Choroid plexus epithelial cell (primary cell): ENCODE measurements at places on chromosomes 1 and 21.

DNA sequence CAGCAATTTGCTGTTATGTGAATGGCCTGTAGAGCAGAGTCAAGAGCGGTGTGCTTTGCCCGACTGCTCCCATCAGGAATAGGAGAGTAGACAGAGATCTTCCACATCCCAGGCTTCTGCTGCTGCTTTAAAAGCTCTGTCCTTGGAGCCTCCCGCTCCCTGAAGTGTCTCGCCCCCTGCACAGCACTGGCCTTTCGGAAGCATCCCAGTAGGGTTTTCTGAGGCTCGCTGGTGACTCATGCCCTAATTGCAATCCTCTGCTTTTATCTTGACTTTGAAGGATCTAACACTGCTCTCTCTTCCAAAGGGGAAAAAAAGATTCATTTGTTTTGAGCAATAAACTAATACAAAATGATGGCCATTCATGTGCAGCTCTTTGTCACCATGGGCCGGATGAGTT is 13.3 kb upstream of the CD101 start:
- DNase-seq = peak; percentile 41

- DNase-seq = no peak
Observed at GRCh38 chr1:156195853-156196252, 1.9 kb downstream of the SLC25A44 start.

DNA sequence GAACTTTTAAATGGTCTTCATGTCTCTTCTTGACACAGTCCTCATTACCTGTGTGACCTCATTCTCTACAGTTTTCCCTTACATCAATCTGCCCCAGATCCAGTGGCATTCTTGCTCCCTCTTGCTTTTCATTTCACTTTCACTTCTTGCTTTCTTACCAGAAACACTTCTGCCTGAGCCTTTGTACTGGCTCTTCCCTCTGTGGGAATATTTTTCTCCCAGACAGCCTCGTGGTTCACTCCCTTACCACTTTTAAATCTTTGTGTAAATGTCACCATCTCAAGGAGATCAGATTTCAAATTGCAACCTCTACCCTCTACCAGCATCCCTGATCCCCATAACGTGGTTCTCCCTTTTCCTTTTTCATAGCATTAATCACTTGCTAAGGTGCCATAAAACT is 73.2 kb downstream of the DISC1 start:
- peak; percentile 61 for DNase-seq

GRCh38 chr1:67446893-67447292 is 16.7 kb upstream of the SERBP1 start:
- no peak for DNase-seq

- DNase-seq = no peak
Observed at GRCh38 chr1:161091093-161091492, 1.7 kb upstream of the NECTIN4 start.

DNA sequence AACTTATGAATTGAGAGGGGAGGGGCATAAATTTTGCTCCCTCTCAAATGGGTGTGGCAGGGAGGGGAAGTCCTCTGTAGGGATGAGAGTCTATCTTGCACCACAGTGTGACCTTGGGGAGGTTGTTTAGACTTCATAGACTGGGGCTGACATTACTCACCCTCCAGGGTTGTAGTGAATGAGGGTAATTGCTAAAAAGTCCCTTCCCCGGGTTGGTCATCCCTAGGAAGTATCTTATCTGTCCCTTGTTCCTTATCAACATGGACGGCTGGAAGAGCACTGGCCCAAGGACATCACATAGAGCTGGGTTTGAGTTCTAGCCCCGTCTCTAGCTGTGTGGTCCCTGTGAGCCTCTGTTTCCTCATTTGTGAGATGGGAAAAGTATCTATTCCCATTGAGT is 52.4 kb upstream of the SLC2A1 start:
- no peak for DNase-seq

- no peak for DNase-seq
Observed at GRCh38 chr1:151626740-151627334, 15.0 kb downstream of the SNX27 start.

DNA sequence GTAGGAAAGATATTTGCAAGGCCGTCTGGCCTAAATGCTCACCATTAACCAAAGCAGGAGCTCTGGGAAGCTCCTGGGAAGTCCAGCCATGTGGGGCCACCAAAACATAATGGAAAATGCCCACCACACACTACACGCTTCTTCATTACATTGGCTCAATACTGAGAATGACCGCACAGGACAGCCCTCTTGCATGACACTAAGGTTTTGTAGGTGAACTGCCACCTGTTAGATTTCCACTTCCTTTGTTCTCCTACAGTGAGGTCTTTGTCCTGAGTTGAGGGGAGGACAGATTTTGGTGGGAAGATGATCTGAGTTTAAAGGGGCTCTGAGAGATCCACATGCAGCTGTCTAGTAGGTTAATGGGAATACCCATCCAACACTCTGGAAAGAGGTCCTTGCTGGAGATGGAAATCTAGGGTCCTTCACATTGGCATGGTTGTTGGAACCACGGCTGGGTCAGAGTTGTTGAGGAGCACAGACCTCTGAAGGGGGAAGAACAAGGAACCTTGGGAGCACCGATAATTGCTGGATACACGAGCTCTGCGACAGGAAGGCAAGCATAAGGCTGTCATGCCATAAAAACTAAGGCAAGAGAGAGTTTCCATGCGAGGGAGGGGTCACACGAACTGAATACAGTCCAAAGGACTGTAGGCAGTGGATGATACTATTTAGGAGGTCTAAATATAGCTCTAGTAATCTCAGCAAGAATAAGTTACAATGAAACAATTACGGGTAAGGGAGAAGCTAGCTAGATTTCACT is 105.5 kb upstream of the IRF2BP2 start:
- DNase-seq = no peak

- DNase-seq = no peak
Observed at GRCh38 chr1:56376188-56376984, 203.0 kb downstream of the PLPP3 start.

- no peak for DNase-seq
Observed at GRCh38 chr1:51301152-51301843, 29.1 kb downstream of the TTC39A start.

GRCh38 chr1:155113450-155113980 is 14.2 kb upstream of the EFNA1 start:
- DNase-seq = no peak

DNA sequence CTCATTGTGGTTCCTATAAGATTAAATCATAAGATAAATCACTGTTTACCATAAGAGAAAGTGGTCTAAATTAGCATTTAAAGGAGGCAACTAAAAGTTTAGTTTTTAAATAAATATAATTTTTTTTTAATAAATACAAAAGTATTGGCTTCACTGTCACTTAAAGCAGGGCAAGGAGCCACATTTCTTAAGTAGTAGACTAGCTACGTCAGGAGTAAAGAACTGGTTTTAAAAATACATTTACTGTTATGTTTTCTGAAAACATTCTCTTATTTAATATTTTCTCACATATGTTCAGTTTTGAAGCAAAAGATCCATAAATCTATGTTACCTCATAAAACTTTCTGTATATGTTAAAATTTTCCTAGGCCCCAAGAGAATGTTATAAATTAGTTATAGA is 2.2 kb downstream of the ANGPTL1 start:
- DNase-seq = no peak

DNA sequence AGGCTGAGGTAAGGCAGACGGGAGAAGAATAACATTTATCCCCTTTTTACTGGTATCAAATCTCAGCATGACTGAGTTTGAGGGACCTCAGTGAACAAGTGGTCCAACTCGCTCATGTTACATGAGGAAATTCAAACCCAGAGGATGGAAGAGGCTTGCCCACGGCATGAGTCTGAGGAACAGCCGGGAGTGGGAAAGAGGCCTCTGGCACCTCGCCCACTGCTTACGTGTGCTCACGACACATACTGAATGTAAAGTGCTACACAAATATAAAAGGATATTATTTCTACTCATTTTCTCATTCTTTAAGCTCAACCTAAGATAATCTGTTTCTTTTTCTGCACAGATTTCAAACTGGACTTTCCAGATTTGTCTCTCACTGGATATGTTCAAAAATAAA is 14.7 kb downstream of the BEND5 start:
- no peak for DNase-seq

- DNase-seq = no peak
Observed at GRCh38 chr1:29825941-29826415, 589.7 kb downstream of the PTPRU start.

DNA sequence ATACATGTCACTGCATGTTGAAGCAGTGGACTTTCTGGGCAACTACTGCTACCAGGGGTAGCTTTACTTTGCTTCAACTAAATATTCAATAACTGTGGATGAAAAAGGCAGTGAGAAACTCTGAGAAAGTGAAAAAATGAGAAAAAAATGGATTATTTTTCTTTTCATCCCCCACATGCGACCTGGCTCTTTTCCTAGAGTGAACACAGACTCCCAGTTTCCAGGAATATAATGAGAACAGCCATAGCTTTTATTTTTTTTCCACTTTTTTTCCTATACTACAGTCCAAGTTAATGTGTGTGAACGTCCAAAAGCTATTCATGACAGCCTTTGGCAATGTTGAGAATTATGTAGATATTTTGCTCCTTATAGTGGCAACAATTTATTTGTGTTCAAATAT is 230.4 kb downstream of the DNM3 start:
- no peak for DNase-seq
